ENCODE measurements at places on chromosomes 1 and 21.

DNA sequence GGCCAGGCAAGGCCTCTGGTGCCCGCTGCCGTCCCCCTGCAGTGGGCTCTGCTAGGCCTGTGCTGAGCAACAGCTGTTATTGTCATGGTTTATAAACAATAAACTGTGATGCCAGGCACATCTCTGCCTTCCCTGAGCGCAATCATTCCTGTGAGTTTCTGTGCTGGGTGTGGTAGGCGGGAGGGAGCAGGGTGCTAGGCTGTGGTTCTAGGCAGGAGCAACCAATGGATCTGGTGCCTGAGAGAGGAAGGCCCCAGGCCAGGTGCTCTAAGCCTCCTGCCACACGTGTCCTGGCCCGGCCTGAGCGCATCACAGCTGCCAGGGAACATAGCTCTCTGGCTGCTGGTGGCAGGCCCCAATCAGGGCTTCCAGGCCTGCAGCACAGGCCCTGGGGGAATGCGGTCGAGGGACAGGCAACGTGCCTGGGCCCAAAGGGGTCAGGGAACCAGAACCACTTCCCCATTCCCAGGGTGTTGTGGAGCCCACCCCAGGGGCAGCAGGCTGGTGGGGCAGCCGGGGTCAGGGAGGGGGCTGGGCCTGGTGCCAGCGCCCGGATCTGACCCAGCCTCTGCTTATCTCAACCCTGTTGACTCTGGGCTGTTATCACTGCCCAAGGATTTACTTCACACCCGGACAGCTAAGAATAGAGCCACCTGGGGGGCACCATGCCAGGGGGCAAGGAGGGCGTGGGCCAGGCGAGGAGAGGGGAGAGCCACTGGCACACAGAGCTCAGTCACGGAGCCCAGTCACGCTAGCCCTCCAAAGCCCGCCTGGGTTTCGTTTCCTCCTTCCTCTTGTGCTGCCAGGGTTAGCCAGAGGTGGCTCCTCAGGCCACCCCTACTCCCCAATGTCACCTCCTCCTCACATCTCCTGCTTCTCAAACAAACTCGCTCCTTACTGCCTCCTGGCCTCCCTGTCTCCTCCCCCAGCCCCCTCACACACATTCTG is 11.5 kb downstream of the TRIM46 start:
- DNase-seq, result peak; percentile 72

- no peak for DNase-seq
These were observed 55.3 kb upstream of the AK4 start for GRCh38 chr1:65092691-65093090.

GRCh38 chr21:36470294-36470693 is 9.6 kb downstream of the CLDN14 start:
- peak; percentile 62 for DNase-seq

GRCh38 chr1:228996281-228996680 is 261.0 kb downstream of the RHOU start:
- DNase-seq, result no peak

GRCh38 chr1:225655509-225656258 is 2.8 kb upstream of the ENAH start:
- no peak for DNase-seq

GRCh38 chr1:205230982-205231381 is 3.2 kb downstream of the TMCC2 start:
- no peak for DNase-seq

GRCh38 chr1:206472454-206472853 is 2.2 kb downstream of the IKBKE start:
- DNase-seq, result peak; percentile 81

DNA sequence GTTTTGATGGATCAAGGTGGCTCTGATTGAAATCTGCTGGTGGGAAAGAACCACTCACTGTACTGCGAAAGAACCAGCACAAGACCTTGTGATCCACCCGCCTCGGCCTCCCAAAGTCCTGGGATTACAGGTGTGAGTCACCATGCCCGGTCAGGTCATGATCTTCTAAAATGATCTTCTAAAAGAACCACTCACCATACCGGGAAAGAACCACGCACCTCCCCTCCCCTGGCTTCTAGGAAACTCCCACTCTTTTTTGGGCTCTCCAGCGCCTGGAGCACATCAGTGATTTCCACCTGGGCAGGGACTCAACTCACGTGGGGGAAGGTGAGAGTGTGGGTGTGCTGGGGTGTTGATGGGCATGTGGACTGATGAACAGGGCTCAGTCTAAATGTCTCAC is 7.9 kb upstream of the RAB7B start:
- no peak for DNase-seq

DNA sequence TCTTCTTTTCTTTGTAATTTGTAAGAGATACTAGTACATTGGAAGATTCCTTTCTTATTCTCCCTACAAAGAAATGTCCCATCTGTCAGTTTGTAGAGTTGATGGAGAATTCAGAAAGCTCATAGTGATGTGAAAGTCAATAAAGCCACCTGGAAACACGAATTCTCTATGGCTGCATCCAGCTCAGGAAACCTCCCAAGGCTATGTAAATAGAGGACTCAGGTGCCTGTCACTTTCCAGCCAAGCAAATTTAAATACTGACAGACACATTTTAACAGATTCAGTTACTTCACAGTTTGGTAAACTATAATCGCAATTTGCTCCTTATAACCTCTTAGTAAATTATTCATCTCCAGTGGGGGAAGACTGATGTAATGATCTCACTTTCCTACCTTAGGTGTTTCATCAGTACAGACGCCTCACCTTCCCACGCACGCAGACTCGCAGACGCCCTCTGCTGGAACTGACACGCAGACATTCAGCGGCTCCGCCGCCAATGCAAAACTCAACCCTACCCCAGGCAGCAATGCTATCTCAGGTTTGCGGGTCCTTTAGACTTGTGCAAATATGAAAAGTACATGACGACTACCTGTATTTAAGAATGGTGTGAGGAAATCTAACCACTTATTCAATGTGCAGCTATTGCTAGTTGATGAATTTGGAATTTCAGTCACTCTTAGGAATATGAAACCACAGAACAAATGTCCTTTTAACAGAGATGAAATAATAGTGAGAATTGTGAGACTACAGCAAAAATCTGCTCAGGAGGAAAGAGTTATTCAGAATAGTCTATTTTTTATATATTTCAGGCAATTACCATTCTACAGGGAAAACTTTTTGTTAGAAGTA is 60.6 kb downstream of the PTPRC start:
- peak; percentile 19 for DNase-seq

DNA sequence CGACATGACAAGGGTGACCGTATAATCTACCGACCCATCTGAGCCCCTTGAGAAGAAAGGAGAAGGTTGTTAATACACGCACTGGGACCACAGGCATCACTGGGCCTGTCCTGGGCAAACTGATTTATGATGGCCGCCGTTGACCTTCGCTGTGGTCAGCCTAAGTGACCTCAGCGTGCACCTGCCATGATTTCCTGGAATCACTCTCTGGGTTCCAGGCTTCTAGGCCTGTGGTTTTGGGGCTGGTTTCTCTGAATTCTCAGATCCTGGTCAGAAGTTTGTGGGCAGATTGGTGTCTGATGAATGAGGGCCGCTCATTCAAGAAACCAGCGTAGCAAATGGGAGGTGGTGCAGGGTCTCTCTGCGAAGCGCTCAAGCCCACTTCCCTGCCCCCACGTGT is 64.0 kb downstream of the SIK1 start:
- no peak for DNase-seq

DNA sequence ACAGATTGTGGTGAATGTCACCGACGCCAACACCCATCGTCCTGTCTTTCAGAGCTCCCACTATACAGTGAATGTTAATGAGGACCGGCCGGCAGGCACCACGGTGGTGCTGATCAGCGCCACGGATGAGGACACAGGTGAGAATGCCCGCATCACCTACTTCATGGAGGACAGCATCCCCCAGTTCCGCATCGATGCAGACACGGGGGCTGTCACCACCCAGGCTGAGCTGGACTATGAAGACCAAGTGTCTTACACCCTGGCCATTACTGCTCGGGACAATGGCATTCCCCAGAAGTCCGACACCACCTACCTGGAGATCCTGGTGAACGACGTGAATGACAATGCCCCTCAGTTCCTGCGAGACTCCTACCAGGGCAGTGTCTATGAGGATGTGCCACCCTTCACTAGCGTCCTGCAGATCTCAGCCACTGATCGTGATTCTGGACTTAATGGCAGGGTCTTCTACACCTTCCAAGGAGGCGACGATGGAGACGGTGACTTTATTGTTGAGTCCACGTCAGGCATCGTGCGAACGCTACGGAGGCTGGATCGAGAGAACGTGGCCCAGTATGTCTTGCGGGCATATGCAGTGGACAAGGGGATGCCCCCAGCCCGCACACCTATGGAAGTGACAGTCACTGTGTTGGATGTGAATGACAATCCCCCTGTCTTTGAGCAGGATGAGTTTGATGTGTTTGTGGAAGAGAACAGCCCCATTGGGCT is 3.0 kb downstream of the CELSR2 start:
- peak; percentile 23 for DNase-seq

DNA sequence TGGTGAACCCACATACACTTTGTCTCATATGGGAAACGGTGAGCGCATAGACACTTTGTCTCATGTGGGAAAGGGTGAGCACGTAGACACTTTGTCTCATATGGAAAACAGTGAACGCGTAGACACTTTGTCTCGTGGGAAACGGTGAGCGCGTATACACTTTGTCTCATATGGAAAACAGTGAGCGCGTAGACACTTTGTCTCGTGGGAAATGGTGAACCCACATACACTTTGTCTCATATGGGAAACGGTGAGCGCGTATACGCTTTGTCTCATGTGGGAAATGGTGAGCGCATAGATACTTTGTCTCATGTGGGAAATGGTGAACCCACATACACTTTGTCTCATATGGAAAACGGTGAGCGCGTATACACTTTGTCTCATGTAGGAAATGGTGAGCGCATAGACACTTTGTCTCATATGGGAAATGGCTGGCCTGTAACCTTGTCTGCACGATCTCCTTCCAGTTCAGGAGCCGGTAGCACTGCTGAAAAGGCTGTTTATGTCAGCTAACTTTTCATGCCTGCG is 50.7 kb upstream of the TRAPPC10 start:
- no peak for DNase-seq

- DNase-seq, result no peak
These were observed 51.8 kb upstream of the GFI1 start for GRCh38 chr1:92538413-92539061.

GRCh38 chr1:39564340-39564739 is 12.2 kb downstream of the PABPC4 start:
- no peak for DNase-seq

Data from H7 (cell line).